Coronary artery (tissue), 2 donors: ENCODE measurements at places on chromosomes 13 and 19.

DNA sequence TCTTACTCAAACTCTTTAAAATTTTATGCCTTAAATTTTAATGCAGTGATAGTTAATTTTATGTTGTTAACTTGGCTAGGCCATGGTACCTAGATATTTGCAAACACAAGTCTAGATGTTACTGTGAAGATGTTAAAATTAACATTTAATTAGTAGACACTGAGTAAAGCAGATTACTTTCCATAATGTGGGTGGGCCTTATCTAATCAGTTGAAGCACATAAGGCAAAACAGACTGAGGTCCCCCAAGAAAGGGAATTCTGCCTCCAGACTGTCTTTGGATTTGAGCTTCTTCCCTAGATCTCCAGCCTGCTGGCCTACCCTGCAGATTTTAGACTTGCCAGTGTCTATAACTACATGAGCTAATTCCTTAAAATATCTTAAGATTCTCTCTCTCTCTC, 294.0 kb downstream of the ENOX1 start:
- no peak for DNase-seq

DNA sequence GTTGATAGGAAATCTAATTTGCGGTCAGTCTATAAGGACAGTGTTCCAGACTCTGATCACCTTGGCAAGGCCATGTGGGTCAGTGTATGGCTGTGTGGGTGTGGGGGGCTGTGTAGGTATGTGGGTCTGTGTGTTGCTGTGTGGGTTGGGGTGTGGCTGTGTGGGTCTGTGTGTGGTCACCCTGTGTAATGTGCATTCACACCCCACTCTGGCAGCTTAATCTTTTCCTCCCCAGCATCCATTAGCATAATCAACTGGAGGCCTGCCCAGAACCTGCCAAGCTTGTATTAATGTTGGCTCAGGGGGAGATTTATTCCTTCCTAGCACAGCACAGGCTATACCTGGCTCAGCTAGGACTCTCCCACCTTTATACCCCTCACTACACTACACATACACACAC, 203.2 kb downstream of the TUBA3C start:
- no peak for DNase-seq

DNA sequence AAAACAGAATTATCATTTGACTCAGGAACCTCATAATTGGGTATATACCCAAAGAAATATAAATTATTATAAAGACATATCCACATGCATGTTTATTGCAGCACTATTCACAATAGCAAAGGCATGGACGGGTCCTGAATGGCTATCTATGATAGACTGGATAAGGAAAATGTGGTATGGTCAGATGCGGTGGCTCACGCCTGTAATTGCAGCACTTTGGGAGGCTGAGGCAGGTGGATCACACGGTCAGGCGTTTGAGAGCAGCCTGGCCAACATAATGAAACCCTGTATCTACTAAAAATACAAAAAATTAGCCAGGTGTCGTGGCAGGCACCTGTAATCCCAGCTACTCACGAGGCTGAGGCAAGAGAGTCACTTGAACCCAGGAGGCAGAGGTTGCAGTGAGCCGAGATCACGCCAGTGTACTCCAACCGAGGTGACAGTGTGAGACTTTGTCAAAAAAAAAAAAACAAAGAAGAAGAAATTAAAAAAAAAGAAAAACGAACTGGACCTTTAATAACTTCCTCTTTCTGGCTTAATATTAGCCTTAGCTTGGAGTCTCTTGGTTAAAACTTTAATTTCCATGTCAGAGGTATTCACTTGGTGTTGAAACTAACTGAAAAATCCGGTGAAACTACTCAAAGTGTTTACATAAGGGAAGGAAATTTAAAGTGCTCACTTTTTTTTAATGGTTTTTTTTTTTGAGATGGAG, 104.4 kb downstream of the ZNF486 start:
- no peak for DNase-seq

GRCh38 chr19:5288347-5288739, 52.3 kb downstream of the PTPRS start:
- no peak for DNase-seq

GRCh38 chr13:29523199-29523961, 72.1 kb downstream of the SLC7A1 start:
- DNase-seq = peak; percentile 82

DNA sequence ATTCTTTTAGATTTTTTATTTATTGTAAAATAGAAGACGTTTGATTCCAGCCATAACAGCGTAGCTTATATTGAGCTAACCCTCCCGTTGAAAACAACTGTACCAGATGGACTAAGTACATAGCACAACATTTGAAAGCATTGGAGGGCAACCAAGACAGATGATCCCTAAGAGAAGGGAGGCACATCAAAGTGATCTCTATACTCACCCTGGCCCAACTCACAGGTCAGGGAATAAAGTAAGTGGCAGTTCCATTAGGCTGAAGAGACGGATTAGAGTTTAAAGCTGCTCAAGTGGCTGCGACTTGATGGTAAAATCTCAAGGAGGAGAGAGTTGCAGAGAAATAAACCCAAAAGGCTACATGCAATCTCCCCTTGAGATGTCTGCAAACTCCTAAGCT, 65.1 kb upstream of the ITM2B start:
- no peak for DNase-seq

DNA sequence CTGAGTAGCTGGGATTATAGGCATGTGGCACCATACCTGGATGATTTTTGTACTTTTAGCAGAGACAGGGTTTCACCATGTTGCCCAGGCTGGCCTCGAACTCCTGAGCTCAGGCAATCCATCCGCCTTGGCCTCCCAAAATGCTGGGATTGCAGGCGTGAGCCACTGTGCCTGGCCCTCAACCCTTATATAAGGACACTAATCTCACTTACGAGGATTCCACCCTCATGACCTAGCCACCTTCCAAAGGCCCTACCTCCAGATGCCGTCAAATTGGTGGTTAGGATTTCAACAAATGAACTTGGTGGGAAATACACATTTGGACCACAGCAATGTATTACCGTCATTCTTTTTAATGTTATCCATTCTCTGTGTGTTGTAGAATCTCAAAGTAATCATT, 61.0 kb downstream of the ING1 start:
- no peak for DNase-seq

DNA sequence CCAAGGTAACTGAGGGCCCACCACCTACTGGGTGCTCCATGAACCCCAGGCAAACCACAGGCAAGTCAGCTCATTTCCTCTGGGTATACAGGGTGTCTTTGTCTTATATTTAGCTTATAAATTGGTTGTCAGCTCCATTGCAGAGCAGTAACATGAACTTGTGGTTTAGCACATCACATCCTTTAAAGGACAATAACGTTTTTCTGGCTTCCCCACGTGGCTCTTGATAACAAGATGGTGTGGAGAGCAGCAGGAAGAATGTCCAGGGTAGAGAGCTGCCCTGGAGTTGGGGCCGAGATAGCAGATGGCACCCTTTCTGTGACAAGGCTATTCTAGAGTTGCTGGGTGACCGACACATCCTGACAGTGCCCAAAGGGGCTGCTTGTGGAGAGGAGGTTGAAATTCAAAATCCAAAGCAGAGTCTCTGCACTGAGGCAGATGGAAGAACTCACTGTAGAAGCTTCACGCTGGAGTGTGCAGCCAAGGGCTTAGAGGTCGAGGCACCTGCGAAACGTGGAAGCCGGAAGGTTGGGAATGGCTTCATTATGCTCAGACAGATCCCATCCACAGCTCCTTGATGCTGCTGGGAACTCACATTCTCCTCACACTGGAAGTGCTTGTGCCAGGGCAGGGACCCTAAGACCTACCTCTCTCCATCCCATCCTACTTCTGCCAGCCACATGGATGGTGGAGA, 133.0 kb upstream of the FRY start:
- no peak for DNase-seq

DNA sequence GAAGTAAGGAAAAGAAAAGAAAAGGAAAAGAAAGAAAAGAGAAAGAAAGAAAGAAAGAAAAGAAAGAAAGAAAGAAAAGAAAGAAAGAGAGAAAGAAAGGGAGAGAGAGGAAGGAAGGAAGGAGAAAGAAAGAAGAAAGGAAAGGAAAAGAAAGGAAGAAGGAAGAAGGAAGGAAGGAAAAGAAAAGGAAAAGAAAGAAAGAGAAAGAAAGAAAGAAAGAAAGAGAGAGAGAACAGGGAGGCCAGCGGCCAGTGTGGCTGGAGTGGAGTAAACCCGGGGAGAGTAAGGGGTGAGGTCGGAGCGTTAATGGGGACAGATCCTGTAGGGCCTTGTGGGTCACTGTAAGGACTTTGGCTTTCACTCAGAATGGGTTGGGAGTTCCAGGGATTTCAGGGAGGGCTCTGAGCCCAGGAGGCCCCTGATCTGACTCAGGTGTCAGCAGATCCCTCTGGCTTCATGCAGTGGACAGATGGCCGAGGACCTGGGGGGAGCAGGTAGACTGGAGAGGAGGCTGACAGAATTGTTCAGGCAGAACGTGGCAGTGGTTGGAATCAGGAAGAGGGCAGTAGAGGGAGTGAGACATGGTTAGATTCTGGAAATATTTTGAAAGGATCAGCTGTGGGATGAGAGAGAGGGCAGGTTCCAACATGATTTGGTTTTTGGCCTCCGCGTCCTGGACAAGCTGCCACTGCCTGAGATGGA, 19.8 kb upstream of the FXYD3 start:
- DNase-seq = no peak

GRCh38 chr13:40208517-40208916, 457.9 kb downstream of the FOXO1 start:
- no peak for DNase-seq

- peak; percentile 28 for DNase-seq
These were observed 719 bp upstream of the GRK1 start for GRCh38 chr13:113666329-113666670.

DNA sequence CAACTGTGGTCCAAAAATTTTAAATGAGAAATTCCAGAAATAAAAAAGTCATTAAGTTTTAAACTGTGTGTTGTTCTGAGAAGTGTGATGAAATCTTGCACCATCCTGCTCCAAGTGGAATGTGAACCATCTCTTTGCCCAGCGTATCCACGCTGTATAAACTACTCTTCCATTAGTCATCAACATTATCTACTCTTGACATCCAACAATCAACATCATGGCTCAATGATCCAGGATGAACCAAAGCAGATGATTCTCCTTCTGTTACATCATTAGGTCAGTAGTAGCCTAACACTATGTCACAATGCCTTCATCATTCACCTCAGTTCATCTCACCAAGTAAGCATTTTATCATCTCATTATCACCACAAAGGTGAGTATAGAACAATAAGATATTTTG, 55.3 kb downstream of the SUCLA2 start:
- no peak for DNase-seq

DNA sequence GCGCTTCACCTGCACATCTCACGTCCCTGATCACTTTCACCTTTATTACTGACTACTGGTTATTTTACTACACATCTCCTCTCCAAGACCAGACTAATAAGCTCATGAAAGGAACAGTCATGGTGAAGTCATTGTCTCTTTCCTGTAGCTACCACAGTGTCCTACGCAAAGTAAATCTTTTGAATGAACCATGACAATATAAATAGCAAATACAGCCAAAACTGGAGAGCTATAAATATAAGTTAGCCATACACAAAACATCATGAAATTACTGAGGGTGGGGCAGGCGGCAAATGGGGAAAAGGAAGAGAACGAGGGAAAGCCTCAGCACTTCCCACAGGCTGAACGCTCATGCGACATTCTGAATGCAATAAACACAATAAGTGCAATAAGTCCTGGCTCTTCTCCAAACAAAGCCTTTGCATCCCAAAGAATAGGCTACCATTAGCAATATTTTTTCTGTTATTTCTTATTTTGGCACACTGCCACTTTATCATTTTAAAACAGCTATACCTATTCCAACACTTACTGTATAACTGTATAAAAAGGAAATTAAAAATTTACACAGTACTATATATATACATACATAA, 62.5 kb downstream of the TUBGCP3 start:
- DNase-seq = no peak

GRCh38 chr19:35120492-35120891, 4.9 kb downstream of the FXYD3 start:
- DNase-seq = no peak

DNA sequence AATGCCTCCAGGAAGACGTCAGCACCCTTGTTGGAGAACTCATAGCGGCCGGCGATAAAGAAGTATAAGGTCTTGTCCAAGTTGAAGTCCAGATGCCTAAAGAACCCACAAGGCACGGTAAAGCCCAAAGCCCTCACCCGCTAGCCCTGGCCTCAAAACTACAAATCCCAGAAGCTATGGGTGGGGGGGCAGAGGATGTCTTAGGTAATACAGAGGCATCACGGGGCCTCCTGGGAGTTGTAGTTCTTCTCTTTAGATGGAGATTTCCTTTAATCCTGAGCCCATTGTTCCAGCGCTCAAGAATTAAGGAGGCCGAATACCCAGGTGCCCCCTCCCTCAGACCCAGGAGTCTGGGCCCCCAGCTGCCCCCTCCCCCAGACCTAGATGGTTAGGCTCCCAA, 10.8 kb downstream of the GYS1 start:
- no peak for DNase-seq

- no peak for DNase-seq
These were observed 1.7 kb downstream of the IL4I1 start for GRCh38 chr19:49894879-49895565.

GRCh38 chr19:17538684-17539237, 16.7 kb upstream of the COLGALT1 start:
- DNase-seq = no peak

DNA sequence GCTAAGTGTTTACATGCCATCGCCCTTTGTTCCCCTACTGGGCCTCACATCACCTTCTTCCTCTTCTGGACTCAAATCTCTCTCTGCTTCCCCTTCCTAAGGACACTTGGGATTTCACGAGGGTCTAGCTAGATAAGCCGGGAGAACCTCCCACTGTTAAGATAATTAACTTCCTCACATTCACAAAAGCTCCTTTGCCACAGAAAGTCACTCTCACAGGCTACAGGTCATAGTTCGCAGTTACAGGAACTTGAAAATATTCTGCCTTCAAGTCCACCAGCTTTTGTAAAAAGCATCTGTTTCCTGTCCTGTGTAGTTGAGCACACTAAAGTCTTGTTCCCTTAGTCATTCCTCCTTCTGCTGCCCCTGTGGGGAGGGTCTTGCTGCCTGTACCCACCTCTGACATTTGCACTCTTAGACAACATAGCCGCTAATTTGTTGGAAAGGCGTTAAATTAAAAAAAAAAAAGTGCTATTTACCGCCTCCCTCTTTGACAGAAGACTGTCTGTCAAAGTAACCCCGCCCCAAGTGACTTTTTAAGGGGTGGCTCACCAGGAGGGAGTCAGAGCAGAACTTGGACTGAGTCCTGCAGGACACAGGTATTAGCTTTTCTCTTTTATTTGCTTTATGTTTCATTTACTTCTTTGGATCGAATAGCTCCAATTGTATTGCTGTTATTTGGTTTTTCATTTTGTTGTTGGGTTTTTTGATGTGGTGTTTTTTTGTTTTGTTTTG, 26.8 kb upstream of the CEACAM21 start:
- no peak for DNase-seq

- DNase-seq = no peak
These were observed 2175.9 kb downstream of the PCDH9 start for GRCh38 chr13:65054277-65054676.

GRCh38 chr19:39200066-39200802, 3.5 kb downstream of the NCCRP1 start:
- DNase-seq = no peak
